Stimulated activated CD8-positive, alpha-beta memory T cell treated with anti-CD3 and anti-CD28 coated beads, Interleukin-4, amount 100 ng/mL, for 4 hours (primary cell): ENCODE measurements at places on chromosomes 5 and 9.

DNA sequence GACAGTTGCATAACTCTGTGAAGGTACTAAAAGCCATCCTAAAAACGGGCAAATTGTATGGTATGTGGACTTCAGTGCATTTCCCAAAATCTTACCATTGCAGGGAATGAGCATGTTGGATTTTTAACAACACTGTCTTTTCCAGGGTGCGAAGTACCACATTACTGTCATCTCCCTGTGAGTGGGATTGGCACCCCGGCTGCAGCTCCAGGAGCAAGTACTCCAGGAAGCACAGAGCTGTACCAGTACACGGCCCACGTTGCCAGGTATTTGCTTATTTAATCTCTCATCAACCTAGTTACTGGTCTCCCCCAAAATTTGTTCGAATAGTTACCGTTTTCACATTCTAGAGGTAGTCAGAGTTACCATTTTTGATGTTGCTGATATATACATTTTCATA is 22.6 kb upstream of the TJP2 start:
- DNase-seq: no peak

- no peak for DNase-seq
Measured at GRCh38 chr5:109451146-109451545, 41.4 kb upstream of the PJA2 start.

- peak; percentile 1 for DNase-seq
Measured at GRCh38 chr9:893843-894420, 52.4 kb downstream of the DMRT1 start.

- DNase-seq: no peak
Measured at GRCh38 chr9:78725503-78725902, 428.6 kb downstream of the PSAT1 start.

DNA sequence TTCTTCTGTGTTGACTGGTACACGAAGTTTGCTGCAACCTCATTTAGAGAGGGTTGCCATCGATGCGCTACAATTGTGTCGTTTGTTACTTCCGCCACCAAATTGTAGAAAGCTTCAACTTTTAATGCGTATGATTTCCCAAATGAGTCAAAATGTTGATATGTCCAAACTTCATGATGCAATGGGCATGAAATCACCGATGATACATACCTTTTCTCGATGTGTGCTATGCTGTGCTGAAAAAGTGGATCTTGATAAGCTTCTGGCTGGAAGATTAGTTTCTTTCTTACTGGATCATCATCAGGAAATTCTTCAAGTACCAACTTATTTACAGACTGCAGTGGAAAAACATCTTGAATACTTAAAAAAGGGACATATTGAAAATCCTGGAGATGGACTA is 65.7 kb downstream of the TMEM38B start:
- DNase-seq: no peak

DNA sequence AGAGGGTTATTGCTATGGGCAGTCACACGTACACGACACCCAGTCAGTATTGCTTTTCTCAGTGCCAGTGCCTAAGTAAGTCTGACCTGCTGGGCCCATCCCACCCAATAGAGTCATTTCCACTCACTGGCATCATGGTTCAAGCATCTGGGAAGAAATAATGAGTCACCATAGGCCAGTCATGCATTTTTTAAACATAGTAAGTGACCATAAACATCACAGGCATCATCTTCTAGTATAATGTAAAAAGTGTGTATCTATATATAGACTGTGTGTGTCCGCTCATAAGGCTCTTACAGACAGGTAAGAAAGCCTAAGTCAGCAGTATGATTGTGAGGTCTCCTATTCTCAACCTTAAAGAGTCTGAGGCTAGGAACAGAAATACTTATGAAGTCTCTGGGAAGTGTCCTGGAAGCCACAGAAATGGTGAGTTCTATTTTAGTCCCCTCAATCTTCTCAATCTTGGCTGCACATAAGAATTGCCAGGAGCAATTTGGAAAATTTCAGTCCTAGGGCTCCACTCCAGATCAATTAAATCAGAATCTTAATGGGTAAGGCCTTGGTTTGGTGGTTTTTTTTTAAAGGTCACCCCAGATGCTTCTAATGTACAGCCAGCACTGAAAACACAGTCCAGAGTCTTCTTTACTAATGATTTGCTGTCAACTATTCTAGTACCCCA is 65.2 kb downstream of the ZNF366 start:
- no peak for DNase-seq

GRCh38 chr5:10036136-10036815 is 213.4 kb downstream of the ATPSCKMT start:
- no peak for DNase-seq

DNA sequence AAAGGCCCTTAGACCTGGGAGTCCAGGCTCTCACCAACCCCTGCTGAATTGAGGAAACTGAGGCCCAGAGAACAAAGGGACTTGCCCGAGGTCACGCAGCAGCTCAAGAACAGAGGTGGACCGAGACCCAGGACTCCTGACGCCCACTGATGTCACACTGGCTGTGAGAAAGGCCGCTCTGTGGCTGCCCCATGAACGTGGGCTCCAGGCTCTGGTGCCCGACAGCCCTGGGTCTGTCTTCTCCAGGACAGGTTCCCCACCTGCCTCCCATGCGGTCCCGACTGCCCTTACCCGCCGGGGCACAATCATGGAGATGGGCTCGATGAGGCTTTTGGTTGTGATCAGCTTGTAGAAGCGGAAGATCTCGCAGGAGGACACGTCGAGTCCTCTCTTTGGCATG is 9.3 kb upstream of the TRIM14 start:
- no peak for DNase-seq

DNA sequence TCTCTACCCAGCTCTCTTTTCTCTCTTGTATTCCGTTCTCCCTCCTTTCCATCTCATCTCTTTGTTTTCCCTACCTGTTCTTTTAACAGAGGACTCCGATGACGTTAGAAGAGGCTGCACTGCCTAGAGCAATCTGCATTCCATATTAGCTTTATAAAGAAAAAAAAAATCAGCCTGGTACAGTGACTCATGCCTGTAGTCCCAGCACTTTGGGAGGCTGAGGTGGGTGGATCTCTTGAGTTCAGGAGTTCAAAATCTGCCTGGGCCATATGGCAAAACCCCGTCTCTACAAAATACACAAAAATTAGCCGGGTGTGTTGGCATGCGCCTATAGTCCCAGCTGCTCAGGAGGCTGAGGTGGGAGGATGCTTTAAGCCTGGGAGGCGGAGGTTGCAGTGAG is 49.0 kb downstream of the DAPK1 start:
- no peak for DNase-seq

DNA sequence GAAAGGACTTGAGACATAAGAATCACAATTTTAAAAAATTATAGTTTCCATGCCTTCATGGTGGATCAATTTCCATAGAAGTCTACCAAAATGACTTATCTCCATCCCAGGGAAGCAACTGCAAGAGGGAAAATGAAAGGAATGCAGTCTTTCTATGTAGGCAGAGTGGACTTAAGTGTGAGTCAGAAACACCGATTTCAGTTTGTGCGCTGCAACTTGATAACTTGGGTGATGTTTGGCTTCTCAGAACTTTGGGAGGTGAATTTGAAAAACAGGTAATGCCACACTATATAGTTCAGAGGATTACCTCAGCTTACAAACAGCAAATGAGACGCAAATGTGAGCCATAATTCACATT is 708 bp upstream of the CSNK1G3 start:
- no peak for DNase-seq

- DNase-seq: no peak
Measured at GRCh38 chr5:178522361-178522760, 67.8 kb downstream of the COL23A1 start.

- DNase-seq: no peak
Measured at GRCh38 chr9:80387828-80388227, 816.1 kb downstream of the TLE4 start.

- DNase-seq: no peak
Measured at GRCh38 chr9:68705531-68706362, 707 bp downstream of the PIP5K1B start.

DNA sequence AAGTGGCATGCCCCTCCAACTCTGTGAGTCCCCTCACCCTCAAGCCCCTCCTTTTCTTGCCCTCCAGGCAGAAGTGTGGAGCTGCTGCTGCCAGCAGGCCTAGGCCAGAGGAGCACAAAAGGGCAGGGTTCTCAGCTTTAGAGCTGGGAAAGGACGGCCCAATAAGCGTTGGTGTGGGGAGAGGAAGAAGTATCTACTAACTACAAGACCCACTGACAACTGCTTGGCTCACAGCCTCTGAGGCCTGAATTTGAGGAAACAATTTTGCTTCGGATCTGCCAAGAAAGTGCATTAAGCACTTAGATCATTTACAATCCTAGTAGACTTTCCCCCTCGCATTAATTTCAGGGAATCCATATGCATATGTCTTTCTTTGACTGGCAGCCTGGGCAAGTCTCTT is 179.4 kb downstream of the SNX18 start:
- DNase-seq: no peak

DNA sequence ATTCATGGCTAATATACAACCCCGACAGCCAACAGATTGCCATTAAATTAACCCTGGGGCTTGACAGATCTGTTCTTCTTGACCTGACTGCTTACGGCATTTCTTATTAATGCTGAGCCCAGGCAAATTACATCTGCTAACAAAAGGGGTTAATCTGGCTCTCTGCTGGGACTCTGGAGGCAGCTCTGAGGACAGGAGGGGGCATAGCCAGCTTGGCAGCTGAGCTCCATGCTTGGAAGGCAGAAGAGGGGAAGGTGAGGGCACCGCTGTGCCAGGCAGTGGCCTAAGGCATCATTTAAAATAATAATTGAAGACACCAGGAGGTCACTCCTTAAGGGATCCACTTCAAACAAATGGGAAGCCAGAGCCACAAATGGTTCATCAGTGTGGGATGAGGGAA is 126.0 kb upstream of the GPR151 start:
- no peak for DNase-seq

- no peak for DNase-seq
Measured at GRCh38 chr9:99363509-99363908, 141.4 kb downstream of the SEC61B start.

DNA sequence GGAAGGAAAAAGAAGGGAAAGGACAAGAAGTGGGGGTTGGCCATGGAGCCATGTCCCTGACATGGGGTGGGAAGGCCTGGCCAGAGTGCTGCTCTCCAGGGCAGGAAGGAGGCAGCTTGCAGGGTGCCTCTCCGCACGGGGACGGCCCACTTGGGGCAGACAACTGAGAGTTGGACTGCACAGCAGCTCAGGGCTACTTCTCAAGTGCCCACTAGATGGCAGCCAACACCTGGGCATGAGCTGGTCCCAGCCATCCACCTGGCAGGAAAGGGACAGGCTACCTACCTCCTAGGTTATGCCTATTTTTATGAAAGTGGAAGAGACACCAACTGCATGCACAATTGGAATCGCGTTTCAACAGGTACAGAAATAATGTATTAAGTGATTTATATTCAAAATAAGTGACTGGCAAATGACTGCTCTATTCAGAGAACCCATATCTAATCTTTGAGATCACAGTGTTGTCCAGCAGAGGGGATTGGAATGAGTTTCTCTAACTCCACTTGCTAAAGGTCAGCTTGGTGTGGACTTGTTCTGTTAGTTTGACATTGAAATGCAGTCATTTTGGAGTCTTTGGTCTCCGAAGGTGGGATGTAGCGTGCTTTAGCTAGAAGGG is 113.4 kb downstream of the SYK start:
- DNase-seq: peak; percentile 42

DNA sequence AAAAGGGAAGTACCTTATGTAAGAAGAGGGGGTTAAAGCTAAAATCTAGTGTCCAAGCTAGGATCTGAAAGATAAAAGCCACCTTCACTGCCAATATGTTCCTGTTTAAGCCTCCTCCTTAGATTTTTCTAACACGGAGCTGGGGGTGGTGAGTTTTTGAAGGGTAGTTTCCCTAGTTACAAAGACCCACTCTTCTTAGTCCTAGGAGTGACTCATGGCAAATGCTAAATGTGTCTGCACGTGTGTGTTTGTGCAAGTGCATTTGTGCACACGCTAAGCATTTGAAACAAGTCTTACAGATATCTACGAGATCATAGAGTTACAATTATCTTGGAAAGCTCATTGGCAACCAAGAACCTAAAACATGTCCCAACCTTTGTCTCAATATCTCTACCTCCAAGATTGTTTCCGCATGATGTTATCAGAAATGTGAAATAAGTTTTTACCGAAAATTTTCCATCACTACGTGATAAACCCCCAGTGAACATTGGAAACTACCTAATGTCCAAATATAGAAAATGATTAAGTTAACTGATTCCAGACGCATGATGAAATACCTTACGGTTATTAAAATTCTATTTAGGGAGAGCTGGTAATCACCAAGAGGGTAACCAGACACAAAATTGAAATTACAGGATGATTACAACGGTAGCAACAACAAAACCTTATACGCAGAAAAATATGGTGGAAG is 78.0 kb upstream of the HRH2 start:
- no peak for DNase-seq

DNA sequence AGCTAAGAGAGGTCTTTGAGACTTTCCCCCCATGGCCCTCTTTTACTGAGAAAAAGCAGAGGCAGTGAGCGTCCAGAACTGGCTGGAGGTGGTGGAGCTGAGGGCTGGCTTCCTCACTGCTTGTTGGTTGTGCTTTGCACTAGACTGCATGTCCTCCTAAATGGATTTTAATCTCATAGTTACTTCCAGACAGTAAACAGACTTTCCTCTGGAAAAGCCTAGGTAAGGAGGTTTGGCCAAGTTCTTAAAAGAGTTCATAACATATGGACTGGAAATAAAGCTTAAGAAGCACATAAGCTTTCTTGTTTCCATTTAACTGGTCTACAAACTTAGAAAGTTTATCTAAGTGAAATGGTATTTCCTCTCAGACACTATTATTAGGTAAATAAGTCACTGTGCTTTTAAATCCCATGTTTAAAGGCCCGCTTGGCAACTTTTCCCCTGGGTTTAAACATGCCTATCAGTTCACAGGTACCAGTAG is 2.0 kb downstream of the ASPN start:
- no peak for DNase-seq

DNA sequence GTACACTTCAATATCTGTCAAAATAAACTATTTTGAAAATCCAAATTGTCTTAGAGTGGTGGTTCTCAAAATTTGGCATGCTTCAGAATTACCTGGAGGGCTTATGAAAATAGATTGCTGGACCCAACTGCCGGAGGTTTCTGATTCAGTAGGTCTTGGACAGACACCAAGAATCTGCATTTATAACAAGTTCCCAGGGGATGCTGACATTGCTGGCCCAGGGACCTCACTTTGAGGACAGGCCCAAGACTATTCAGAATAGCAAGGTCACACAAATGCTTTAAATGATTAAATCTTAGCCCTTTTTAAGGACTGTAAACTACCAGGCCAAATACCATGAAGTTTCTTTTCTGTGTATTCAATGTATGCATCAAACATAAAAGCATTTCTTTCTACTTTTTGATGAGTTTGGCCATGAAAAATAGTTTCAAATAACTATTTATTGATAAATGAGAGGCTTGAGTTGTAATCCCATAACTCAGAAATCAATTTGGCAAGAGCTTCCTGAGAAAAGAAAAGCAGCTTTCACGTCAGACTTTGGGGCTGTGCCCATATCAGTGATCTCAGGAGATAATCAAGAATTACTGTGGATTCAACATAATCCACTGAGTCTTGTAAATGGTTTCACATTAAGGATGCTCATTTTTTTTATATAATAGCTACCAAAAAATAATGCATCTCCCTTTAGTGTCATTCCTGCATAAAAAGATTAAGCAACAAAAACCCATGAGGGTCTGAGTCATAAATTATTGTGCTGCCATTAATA is 191.4 kb downstream of the FRMD3 start:
- DNase-seq: no peak

- DNase-seq: no peak
Measured at GRCh38 chr5:108729242-108729615, 18.5 kb upstream of the FER start.

- no peak for DNase-seq
Measured at GRCh38 chr5:180545248-180545647, 46.1 kb downstream of the SCGB3A1 start.
